ENCODE measurements at places on chromosomes 1 and 21.

DNA sequence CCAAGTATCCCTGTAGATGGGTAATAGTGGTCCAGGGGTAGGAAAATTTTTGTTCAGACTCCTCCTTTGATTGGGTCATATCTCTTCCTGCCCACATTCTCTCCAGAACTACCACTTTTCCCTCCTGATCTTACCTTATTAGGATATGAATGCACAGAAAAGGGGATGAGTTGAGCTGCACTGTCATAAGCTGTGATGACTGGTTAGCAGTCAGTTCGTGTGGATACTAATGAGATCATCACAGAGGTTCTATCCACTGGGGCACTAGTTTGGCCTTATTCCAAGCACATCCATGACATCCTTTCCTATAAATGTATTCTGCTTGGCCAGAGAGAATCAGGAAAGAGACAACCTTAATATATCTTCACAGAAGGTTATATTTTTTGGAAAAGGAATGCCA, 22.1 kb upstream of the TBX15 start:
- DNase-seq = no peak

DNA sequence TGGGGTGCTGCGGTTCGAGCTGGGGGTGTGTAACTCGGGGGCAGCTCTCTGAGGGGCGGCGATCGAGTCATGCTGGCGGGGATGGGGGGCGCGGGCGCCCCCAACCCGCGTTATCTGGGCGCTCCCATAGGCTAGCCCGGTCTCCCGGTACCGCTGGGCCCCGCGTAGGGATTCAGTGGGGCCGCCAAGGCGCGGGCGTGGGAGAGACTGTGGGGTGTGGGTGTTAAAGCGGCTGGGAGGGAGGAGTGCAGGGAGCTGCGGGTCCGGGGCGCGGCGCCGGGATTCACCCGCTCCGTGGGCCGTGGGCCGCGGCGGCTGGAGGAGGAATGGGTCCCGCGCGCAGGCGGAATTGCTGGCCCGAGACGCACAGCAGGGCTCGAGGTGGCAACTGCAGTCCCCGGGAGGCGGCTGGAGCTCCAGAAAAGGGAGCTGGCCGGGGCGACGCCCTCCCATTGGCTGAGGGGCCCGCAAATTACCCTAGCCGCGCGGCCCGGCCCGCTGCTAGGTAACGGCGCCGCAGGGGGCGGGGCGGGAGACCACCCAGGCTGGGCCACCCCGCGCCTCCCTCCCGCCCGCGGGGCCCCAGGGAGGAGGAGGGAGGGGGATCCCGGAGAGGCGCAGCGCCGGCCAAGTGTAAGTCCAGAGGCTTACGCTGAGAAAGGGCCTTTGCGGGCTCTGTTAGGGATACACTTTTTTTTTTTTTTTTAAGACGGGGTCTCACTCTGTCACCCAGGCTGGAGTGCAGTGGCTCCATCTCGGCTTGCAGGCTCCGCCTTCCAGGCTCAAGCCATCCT, at the start of gene PTCH2:
TSS of gene PTCH2 (minus strand) at position 392 of the 794 bp plus-strand sequence. CDS start at position 71, 321 bp downstream.
- DNase-seq = peak; percentile 89

DNA sequence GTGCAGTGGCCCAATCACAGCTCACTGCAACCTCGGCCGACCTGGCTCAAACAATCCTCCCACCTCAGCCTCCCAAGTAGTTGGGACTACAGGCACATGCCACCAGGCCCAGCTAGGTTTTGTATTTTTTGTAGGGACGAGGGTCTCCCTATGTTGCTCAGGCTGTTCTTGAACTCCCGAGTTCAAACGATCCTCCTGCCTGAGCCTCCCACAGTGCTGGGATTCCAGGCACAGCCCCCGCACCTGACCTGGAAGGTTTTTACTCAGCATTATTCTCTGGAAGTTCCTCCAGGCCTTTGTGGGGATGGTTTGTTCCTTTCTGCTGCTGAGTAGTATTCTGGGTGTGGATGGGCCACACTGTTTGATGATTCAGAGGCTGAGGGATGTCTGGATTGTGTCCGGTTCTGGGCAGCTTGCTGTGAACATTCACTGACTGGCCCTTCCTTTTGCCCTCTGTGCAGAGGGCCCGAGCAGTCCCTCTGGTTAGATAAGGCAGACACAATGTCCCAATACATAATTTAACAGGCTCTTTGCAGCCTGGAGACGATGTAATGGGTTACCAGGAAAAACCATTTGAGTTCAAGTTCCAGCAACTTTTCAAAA, 6.0 kb upstream of the TRAPPC10 start:
- DNase-seq = no peak

- no peak for DNase-seq
These were observed 77.0 kb downstream of the ZZZ3 start for GRCh38 chr1:77605246-77606026.

- no peak for DNase-seq
These were observed 11.2 kb upstream of the LORICRIN start for GRCh38 chr1:153248176-153248879.

DNA sequence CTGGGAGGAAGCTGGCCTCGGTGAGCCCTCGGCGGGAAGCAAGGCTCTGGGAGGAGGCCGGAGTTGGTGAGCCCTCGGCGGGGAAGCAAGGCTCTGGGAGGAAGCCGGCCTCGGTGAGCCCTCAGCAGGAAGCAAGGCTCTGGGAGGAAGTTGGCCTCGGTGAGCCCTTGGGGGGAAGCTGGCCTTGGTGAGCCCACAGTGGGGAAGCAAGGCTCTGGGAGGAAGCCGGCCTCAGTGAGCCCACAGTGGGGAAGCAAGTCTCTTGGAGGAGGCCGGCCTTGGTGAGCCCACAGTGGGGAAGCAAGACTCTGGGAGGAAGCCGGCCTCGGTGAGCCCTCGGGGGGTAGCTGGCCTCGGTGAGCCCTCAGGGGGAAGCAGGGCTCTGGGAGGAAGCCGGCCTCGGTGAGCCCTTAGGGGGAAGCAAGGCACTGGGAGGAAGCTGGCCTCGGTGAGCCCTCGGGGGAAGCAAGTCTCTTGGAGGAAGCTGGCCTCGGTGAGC, 36.0 kb downstream of the KRTAP10-1 start:
- no peak for DNase-seq

DNA sequence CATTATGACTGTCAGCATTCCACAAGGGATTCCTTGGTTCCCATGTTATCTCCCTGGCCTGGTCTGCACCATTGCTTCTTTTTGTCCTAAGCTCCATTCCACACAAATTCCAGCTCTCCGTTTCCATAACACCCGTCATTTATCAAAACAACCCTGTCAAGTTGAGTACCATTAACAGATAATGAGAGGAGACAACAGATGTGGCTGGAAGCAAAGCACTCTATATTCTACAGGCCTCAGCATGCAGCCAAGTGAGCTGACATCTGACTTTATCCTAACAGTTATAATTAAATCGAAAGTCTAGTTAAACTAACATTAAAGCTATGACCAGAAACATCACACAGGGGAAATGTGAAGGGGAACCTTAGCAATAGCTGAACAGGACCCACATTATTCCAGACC, 110.4 kb downstream of the RERE start:
- DNase-seq = no peak

DNA sequence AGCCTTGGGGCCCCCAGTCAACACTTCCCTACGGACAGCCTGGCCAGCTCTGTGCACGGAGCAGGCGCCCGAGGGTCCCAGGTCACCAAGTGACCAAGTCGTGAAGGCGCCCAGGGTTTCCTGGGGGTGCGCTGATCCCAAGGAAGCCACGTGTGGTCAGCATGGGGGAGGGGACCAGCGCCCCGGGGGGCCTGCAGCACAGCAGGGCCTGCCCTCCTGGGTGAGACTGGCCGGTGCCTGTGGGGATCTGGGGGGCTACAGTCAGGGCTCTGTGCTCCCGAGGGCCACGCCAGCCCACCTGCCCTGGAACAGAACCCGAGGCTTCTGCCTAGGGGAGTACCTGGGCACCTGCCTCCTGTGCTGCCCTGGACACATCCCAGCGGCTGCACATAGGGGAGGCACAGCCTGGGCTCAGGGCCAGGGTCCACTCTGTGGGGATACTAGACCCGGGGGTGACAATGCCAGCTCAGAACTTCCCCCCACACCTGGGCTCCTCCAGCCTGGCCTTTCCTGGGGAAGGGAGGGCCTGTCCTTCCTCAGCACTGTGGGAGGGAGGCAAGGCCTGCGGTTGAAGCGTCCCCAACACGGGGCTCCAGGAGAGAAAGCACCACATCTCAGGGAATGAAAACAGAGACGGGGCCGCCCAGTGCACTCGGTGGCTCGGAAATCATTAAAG, 6.2 kb upstream of the POFUT2 start:
- no peak for DNase-seq

GRCh38 chr1:53769780-53770179, 30.8 kb upstream of the GLIS1 start:
- no peak for DNase-seq

GRCh38 chr1:29379443-29380073, 143.2 kb downstream of the PTPRU start:
- DNase-seq = peak; percentile 11

DNA sequence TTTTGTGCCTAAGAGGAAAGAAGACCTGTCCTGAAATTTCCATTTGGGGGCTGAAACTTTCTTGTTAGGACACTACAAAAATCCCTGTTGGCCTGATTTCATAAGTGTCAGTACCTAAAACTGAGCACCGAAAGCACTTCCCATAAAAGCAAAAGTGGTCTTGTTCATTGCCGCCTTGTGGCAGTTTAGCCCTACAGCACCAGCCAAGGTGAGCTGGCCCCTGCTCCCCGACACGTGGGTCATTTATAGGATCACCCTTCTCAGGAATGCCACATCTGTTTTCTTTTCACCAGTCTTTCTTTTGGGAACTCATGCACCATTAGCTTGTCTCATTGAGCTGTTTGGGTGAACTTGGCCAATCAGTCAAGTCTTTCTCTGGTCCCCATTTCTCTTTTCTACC, 155.8 kb upstream of the KAZN start:
- no peak for DNase-seq

DNA sequence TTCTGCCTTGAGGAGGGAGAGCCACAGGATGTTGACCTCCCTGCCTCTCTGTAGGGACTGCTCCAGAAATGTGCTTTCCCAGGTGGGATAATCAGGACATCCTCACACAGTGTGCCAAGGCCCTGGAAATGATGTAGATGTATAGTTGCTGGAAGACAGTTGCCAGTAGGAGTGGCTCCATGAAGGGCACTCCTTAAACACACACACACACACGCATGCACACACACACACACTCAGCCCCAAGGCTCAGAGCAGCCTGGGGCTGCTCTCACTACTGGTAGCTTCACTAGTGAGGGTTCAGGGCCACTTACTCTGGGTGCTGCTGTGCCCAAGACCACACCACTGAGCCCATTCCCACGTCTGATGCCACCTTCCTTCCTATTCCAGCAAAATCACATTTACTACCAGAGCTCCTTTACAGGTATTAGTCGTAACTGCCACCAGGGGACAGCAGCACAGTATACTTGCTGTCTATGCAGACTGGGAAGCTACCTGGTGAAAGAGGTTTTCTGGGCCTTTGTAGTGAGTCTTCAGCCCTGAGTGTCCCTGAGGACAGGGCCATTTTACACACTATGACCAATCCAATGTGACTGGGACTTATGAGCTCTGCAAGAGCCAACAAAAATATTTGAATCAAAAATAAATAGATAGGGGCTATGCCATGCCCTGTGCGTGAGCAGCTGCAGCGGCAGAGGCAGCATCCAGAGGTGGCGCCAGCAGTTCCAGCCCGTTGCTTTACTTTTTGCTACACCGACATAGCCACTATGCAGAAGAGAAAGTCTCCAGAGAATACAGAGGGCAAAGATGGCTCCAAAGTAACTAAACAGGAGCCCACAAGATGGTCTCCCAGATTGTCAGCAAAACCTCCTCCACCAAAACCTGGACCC, 15.0 kb downstream of the CRNN start:
- no peak for DNase-seq

- DNase-seq = no peak
These were observed 22.7 kb downstream of the SYNJ1 start for GRCh38 chr21:32705139-32705538.

- no peak for DNase-seq
These were observed 23.1 kb upstream of the PTPRF start for GRCh38 chr1:43507296-43508295.

- no peak for DNase-seq
These were observed 1094.0 kb upstream of the B3GALT2 start for GRCh38 chr1:194280463-194280862.

DNA sequence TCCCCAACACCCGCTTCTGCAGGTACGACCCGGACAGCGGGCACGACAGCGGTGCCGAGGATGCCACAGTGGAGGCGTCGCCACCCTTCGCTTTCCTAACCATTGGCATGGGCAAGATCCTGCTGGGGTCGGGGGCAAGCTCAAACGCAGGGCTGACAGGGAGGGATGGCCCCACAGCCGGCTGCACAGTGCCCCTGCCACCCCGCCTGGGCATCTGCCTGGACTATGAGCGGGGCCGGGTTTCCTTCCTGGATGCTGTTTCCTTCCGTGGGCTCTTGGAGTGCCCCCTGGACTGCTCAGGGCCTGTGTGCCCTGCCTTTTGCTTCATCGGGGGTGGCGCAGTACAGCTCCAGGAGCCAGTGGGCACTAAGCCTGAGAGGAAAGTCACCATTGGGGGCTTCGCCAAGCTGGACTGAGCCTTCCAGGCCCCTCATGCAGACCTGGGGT, 10.1 kb downstream of the TRIM46 start:
- no peak for DNase-seq

- DNase-seq = no peak
These were observed 30.1 kb downstream of the LRRC8D start for GRCh38 chr1:89850844-89851415.

DNA sequence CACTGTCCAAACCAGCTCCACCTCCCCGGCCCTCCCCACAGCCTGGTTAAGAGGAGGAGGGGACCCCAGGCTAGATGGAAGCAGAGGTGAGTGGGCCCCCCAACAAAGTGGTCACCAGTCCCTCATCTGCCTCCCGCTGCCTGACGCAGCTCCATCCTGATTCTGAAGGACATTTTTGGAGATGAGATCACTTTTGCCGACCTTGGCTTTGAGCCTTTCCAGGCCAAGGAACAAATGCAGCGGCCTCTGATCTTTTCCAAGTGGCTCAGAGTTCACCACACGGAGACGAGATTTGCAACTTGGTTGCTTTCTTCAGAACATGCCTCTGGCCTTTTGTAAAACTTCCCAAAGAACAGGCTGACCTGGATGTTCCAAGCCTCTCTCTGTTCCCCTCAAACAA, 223.1 kb downstream of the NPHP4 start:
- DNase-seq = no peak

GRCh38 chr1:6534248-6534822, 20.0 kb downstream of the NOL9 start:
- no peak for DNase-seq

DNA sequence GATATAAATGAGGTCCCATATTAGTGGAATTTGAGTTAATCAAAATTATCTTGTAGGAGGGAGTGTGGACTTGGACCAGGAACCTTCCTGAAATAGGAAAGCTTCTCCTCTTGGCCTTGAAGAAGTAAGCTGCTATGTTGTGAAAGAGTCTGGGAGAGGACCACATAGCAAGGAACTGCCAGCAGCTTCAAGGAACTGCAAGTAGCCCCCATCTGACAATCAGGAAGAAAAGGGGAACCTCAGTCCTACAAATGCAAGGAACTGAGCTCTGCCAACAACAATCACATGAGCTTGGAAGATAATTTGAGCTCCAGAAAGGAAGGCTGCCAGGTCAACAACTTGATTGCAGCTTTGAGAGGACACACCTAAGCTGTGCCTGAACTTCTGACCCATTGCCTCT, 8.2 kb upstream of the PRMT6 start:
- no peak for DNase-seq
